ENCODE measurements at places on chromosomes 16 and 17.
A peak's percentile ranks its signal among the peaks of the same experiment; 100 is the strongest.

DNA sequence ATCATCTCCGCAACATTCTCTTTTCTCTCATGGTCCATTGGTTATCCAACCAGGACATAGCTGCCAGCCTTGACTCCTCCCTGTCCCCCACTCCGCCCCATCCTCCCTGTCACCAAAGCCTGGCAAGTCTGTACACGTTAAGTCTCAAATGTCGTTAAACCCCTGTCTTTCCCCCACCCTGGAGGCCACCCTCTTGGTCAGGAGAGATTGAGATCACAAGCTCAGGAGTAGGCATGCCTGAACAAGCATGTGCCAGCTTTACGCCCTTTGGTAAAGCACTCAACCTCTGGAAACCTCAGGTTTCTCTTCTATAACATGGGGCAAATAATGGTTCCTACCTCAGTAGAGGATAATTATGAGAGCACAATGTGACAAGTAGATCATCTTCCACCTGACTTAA is 38.1 kb upstream of the CCL1 start:
- DNase-seq = no peak

GRCh38 chr17:16423226-16423872 is 8.0 kb downstream of the TRPV2 start:
- peak; percentile 92 for DNase-seq

- DNase-seq = peak; percentile 98
These were observed 20.2 kb downstream of the NGFR start for GRCh38 chr17:49515196-49515770.

GRCh38 chr16:58634265-58634802 is 4.7 kb upstream of the CNOT1 start:
- DNase-seq = no peak

DNA sequence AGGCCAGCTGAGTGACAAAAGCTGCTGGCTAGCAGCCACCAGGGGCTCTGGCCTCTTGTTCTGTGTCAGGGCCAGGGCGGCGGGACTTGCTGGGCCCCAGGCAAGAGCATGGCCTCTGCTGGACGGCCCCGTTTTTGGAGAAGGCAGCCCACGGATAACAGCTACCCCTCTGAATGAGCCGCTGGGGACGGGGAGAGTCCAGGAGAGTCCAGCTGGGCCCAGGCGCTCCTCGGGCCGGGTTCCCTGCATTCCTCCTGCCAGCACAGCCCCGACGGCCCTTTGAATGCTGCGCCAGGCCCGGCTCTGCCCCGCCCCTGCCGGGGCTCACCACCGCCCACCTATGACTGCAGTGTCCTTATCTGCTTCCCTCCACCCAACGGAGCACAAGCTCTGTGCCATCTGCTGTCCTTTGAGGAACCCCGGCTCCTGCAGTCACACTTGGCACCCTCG is 33.4 kb downstream of the SLC7A5 start:
- peak; percentile 59 for DNase-seq

DNA sequence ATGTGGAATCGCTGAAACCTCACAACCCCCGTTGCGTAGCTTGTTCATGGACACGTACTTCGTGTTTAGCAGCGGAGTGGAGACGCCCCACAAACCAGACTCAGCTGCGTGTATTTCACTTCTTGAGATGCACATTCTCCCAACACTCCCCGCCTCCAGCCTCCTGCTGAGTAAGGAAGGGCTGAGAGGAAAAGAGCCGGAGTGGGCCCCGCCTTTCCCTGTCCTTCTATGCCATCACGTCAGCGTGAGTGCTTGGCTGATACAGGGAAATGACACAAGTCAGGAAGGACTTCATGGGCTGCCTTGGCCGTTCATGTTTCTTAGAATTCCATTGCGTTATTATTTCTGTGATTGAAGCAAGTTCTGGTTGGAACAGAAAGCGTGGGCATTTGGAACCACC is 68.6 kb upstream of the CBX4 start:
- DNase-seq = no peak

DNA sequence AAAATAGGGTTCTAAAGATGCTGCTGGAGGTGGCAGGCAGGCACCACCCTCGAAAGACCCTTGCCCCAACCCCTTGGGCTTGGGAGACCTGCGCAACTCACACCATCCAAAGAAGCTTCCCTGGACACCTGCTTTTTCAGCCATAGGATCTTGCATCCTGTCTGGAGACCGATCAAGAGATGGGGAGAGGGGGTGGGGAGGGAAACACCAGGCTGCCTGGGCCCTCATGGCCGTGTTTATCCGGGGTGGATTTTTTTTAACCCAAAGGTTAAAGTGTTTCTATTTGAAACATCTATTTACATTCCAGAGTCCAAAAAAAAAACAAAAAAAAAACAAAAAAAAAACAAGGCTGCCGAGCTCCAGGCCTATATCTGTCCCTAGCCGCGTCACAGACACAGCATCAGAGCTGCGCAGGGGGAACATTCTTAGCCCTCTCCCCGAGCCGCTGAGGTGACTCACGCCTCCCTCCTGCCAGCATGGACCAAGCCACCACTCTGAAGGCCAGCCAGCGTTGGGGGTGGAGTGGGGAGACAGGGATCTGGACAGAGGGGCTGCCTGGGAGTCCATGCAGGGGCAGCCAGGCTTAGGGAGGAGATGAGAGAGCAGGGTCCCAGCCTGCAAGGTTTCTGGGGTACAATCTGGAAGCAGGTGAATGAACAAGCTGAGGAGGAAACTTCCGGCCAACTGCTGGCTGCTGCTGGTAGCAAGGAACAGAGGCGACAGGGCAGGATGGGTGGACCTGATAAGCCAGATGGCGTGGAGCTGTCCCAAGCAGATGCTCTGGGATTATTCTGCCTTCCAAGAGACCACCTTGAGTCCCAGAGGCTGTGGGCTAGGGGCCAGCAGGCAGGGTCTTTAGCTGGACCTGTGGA is 14.8 kb downstream of the HDAC5 start:
- DNase-seq = peak; percentile 46

- peak; percentile 36 for DNase-seq
These were observed 586 bp downstream of the UBALD2 start for GRCh38 chr17:76265624-76266243.

- DNase-seq = peak; percentile 48
These were observed 17.8 kb upstream of the CIBAR2 start for GRCh38 chr16:85129876-85130704.

DNA sequence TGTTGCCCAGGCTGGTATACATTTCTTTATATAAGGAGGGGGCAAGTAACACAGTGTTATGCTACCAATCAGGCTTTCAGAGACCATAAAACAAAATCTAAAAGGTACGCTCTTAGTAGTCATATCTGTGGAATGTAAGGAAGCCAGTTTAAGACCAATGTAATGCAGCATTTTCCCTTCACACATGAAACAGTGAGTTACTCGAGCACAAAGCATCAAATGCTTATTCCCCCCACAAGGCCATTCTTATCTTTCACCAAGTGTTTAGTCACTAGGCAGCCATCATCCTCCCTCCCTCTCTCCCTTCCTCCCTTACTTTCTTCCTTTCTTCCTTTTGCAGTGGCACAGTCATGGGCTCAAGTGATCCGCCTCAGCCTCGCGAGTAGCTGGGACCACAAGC is 12.8 kb downstream of the HMOX2 start:
- DNase-seq = no peak

DNA sequence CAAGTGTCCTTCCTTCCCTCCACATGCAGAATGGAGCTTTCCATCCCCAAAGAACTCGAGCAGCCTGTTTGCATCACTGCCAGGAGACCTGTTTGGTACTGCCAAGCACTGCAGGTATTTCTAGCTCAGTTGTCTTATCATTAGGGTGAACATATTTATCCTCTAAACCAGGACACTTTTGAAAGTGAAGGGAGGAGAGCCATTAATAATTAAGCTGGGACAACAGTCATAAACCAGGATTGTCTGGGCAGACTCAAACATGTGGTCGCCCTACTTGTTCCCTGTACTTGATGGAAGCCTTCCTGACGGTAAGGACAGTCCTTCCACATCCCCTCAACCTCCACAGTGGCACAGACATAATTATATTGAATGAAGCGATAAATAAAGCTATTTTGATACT is 67.4 kb downstream of the PRKCA start:
- DNase-seq = peak; percentile 52

DNA sequence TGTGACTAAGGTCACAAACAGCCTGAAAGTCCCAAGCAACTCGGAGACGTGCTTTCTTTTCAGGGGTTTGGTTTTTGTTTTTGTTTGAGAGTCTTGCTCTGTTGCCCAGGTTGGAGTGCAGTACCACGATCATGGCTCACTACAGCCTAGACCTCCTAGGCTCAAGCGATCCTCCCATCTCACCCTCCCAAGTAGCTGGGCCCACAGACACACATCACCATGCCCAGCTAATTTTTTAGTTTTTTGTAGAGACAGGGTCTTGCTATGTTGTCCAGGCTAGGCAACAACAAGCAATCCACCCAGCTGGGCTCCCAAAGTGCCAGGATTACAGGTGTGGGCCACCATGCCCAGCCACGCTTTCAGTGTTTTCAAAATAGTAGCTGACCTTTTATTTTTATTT is 19.8 kb upstream of the GGA2 start:
- DNase-seq = no peak

DNA sequence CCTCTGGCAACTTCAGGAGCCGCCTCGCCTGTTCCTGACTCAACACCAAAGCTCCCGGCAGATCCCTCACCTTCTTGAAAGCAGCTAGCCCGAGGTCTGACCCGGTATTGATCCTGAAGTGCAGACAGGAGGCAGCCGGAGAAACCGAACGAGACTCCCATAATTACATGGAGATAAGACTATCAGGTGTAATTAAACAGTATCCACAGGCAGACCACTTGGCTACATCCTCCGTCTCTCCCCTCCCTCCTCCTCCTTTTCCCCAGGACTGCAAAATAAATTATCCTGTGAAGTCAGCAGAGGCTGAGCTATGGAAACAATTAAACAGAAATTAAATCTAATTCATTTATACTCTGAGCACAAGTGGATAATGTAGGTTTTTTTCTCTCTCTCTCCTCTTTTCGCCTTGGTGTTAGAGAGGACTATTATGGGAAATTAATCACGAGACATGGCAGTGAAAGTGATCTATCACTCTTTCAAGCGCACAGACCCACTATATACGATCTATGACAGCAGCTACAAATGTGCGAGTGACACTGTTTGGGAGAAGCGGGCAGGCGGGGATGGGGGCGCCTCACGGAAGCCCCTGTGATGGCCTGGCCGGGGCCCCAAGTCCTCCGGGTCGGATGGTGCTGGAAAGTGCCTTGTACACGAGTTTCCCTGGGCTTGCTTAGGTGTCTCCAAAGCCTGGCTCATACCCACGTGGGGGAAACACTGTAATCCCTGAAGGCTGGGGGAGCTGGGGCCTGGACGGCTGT is 92.8 kb downstream of the RBFOX3 start:
- no peak for DNase-seq

- DNase-seq = no peak
These were observed 24.0 kb downstream of the CDH13 start for GRCh38 chr16:82650804-82651203.

- no peak for DNase-seq
These were observed 182.8 kb downstream of the SEC14L1 start for GRCh38 chr17:77323413-77324171.

GRCh38 chr17:80866050-80866793 is 125.4 kb upstream of the CHMP6 start:
- peak; percentile 74 for DNase-seq

GRCh38 chr17:35692512-35693210 is 38.8 kb upstream of the RASL10B start:
- no peak for DNase-seq

DNA sequence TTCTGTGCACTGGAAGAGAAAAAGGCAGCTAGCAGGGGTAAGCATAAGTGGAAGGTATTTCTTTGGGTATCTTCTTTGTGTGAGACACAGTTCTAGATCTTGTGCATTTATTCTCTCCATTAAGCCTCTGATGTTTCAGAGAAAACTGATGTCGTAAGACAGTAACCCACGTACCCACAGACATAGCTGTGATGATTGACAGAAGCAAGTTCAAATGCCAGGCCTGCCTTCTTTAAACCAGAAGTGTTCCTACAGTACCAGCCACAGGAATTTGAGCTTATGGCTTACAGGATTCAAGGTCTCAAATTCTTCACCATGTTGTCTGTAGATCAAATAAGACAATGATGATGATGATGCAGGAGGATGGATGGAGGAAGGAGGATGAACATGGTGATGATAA is 161.4 kb upstream of the KCNJ16 start:
- no peak for DNase-seq

- no peak for DNase-seq
These were observed at the start of gene SLC52A1 for GRCh38 chr17:5035315-5035714. SLC52A1 (minus strand) TSS chr17:5035426; CDS start chr17:5034606, 820 bp downstream.

DNA sequence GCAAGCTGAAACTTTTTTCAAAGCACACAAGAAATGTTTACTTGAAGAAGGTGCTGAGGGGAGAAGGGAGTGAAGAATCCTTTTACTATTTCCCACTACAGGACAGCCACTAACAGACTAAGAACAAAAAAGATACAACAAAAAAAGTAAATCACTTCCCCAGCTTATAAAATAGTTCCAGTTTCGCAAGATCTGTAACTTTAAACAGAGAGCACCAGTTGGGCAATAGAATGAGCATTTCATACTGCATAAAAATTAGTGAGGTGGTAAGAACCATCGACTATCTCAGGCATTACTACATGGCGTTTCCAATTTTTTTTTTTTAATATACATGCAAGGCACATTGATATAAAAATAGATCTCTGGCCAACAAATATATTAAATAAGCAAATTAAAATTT is 11.1 kb downstream of the CRYBA1 start:
- DNase-seq = no peak

GRCh38 chr16:51707666-51708065 is 556.6 kb upstream of the SALL1 start:
- DNase-seq = no peak

GRCh38 chr16:68792465-68793324 is 50.6 kb upstream of the TANGO6 start:
- DNase-seq = no peak

DNA sequence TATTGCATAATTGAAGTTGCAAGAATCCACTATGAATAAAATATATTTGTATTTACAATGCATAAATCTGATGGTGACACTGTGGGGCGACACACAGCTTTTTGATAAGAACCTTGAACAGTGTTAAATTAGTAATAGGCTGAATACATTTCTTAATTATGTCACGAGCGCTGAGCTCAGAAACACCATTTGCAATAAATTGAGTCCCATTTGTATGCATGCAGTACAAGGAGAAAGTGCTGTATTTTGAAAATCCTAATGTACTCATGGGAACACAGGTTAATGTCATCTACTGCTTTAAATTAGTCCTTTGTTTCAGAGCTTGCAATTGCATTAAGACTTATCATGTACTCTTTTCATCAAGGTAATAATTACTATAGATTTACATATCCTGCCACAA is 579.5 kb downstream of the RBFOX1 start:
- DNase-seq = no peak

- no peak for DNase-seq
These were observed 291.1 kb upstream of the IRX3 start for GRCh38 chr16:54577651-54578128.

DNA sequence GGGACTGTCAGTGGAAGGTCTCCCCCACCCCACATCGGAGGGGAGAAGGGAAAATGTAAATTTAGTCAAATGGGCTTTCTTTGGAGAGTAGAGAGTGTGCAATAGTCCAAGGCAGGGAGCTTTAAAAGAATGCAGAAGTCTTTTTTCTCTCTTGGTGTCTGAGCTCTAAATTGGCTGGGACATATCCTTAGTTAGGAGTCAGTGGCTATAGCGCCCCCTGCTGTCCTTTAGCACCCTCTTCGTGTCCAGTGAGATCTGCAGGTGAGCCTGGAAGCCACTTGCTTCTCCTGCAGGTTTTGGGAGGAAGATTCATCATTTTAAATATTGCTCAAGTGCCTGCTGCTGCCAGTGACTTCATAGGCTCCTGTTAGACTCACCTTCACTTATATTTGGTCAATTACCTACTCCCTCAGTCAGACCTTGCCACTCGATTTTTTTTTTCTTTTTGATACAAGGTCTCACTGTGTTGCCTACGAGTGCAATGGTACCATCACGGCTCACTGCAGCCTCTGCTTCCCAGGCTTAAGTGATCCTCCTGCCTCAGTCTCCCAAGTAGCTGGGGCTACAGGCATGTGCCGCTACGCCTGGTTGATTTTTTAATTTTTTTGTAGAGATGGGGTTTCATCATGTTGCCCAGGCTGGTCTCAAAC is 174.8 kb downstream of the PRKCB start:
- peak; percentile 85 for DNase-seq

All from G401 (cell line).